ENCODE measurements at places on chromosomes 3 and 15. TPM values are rescaled to one million over a fixed set of nuclear protein-coding genes. Genes with fewer than 3 reads are reported as not detected.
A peak's percentile ranks its signal among the peaks of the same experiment; 100 is the strongest.

GRCh38 chr3:112034436-112034835, at the start of gene TMPRSS7:
Gene TMPRSS7 (plus strand): TSS chr3:112034736. CDS start chr3:112034846, 110 bp downstream.
- DNase-seq, result no peak

Gene TMEM212
- total RNA-seq, result not detected

Gene EPHB3
- total RNA-seq, result 5.0 TPM

GRCh38 chr15:45064386-45064785, 41.4 kb downstream of the SORD start:
- DNase-seq, result no peak

Gene PRSS50
- total RNA-seq, result not detected

DNA sequence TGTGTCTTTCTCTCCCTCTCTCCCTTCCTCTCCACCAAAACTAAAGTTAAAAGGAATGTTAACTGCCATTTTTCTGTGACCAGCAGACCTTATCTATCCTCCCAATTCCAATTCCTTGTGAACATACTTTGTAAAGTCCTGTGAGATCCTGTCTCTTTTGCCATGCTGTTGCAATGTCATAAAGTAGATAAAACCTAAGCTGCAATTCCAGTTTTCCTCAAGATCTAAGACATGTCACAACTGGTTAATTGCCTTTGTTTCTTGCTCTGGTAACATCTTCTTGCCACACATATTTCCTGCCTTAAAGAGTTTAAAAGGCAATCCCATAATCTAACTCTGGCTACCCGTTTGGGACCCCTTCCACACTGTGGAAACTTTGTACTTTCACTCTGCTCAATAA, 188.7 kb downstream of the PYDC2 start:
- DNase-seq, result no peak

- no peak for DNase-seq
Measured at GRCh38 chr3:150309557-150309956, 98.5 kb upstream of the TSC22D2 start.

DNA sequence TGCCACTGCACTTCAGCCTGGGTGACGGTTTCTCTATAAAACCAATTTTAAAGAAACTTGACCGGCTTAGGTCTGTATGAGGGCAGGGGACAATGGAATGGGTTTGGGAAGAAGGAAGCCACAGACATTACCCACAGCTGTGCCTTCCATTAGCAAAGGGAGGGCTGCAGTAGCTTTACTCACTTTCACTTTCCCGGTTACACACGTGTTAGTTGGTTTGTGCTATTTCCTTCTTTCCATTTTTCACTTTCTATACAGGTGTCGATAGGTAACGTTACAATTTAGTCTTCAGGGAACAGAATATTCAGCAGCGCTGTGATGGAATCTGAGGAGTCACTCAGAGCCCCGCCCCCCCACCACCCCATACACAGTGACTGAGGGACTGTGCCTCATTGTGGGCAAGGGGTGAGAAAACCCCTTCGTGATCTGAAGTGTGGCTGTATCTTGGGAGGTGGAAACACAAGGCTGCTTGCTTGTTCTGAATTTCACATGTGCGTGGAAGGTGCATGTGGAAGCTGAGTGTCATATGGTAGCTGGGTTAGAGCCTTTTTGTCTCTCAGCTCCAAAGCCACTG, 44.8 kb upstream of the RPL32 start:
- no peak for DNase-seq

Gene CDCP1
- total RNA-seq, result 0.71 TPM

Gene SYNPR
- total RNA-seq, result 6.1 TPM

- DNase-seq, result no peak
Measured at GRCh38 chr3:66106788-66107187, 68.1 kb upstream of the MAGI1 start.

DNA sequence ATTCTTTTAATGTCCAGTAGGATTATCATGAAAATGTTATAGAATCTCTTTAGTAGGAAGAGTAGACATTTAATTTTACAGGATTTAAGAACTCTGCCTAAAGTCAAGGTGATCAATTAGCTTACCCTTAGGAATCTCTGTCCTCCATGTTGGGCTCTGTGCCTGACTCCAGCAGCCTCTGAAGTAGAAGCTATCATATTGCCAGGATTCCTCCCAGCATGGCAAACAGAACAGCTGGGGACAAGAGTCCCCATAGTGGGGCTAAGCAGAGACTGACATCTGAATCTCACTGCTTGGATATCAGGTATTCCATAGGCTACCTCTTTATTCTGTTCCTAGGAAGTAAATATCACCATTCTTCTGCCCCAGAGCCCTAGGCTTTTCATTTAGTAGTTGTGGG, 1.5 kb downstream of the SLC15A2 start:
- no peak for DNase-seq

Gene SEMA3B
- total RNA-seq, result 5.4 TPM

DNA sequence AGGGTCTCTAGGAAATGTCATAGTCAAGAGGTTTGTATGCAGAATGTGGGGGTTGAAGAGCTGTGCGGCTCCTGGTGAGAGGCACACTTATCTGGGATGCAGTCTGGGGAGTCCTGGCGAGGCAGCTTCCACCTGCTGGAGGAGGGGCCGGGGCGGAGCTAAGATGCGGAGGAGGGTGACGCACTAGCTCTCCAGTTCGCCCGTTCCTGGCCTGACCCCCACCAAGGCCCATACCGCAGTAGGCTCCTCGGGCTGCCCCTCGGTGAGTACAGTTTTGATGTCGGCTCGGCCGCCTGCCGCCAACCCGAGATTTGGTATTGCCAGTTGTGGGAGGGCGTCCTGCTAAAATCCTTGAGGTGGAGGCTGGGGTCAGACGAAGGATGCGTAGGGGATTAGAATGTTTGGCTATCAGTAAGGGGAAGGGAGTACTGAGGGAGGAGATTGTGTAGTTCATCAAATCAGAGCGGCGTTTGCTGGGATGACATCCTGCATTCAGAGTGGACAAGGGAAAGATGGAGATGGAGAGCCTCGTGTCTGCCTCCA, at the start of gene SCG5:
Gene SCG5 (plus strand): TSS at position 194 of the 543 bp plus-strand sequence. CDS start 1,883 bp downstream, outside the sequence.
- peak; percentile 78 for DNase-seq

- DNase-seq, result no peak
Measured at GRCh38 chr3:161700998-161701397, 204.4 kb downstream of the OTOL1 start.

GRCh38 chr3:31701286-31701685, 168.6 kb downstream of the STT3B start:
- no peak for DNase-seq

GRCh38 chr3:176376531-176376930, 820.8 kb downstream of the TBL1XR1 start:
- no peak for DNase-seq

- peak; percentile 73 for DNase-seq
Measured at GRCh38 chr3:36380221-36381031, at the start of gene STAC. Gene STAC (plus strand): TSS chr3:36380504. CDS start chr3:36380644, 140 bp downstream.

DNA sequence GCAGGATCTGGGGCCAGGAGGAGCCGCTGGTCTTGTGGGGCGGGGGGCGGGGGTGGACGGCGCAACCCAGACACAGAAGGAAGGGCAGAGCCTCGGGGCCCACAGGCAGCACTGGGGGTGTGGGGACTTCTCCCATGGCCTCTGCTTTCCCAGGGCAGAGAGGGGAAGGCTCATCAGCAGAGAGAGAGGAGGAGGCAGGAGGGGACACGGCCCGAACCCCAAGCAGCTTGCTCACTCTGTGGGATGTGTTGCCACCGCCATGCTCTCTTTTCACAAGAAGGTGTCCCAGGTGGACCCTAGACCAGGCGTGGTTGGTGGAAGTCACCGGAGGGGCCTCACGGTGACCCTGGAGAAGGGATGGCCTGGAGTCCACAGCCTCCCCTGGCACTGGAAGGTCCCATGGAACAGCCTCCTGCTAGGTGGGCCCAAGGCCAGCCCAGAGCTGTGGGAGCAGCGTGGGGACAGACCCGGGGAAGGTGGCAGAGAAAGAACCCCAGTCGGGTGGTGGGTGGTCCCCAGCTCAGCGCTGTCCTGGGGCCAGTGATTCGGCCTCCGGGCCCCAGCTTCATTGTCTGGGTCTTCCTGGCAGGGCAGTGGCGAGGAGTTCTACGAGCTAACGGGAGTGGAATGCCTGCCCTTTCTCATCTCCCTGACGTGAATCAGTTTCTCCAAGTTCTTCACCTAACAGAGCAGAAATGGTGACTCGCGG, 46.8 kb upstream of the PCSK6 start:
- DNase-seq, result no peak

DNA sequence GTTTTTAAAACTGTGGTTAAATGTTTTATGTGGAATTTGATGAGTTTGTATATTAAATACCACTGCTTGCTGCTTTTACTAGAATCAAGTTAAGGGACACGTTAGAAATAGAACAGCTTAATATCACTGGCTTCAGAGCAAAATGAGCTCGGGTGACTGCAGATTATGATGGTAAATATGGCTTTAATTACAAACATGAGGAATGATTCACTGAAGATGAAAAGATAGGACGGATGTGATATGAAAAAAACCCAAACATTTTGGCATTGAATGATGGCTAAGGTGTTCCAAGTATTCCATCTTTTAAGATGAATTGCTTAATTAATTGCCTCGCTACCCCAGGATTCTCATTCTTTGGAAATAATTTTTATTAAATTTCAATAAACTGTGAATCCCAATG, 33.7 kb downstream of the SLC24A1 start:
- DNase-seq, result no peak

DNA sequence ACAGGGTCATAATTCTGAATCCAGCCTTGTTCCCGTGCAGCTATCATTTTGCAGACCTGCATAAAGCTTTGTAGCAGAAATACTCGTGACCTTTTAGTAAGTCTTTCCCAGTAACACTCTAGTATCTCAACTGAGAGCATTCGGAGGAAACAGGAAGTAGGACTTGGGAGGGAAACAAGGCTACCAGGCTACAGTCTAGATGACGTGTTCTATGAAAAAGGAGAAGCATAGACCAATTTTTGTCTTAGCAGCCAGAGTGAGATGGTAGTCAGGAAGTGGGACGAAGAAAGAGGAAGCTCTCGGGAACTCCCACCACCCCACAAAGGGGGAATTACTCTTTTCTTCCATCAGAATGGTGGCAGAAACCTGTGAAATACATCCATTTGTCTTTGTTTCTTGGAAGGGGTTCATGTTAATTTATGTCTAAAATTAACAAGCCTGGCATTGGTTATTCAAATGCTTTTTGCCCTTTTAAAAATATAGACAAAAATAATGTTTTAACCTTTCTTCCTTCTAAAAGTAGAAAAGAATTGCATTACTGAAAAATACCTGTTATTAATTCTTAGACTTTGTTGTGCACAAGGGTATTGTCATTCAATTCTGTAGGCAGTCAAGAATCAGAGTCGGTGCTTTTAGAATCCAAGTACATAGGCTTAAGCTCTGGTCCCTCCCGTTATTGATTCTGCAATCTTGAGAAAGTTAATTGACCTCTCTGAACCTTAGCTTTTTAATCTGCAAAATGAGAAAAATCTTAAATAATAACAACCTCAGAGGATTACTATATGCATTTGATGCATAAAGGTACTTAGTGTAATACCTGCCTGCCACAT, 1.6 kb upstream of the SUCNR1 start:
- DNase-seq, result no peak

Gene GOLGA8J
- total RNA-seq, result not detected

GRCh38 chr3:58794750-58795149, 128.2 kb upstream of the FAM3D start:
- DNase-seq, result no peak

Gene IGF2BP2
- total RNA-seq, result 118 TPM

DNA sequence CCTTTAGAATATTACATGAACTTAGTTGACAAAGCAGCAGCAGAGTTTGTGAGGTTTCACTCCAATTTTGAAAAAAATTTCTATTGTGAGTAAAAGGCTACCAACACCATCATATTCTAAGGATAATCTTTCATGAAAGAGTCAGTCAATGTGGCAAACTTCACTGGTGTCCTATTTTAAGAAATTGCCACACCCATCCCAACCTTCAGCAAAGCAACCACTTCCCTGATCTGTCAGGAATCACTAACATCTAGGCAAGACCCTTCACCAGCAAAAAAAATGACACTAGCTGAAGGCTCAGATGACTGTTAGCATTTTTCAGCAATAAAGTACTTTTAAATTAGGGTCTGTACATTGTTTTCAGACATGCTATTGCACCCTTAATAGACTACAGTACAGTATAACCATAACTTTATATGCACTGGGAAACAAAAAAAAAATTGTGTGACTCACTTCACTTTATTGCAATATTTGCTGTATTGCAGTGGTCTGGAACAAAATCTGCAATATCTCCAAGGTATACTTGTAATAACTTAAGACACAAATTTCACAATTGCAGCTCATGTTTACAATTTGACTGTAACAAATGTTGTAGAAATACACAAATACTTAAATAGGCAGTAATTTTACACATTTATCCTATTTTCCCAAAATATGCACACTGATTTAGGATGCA, 38.9 kb upstream of the ALCAM start:
- no peak for DNase-seq

- DNase-seq, result no peak
Measured at GRCh38 chr3:130728037-130728436, 18.6 kb downstream of the PIK3R4 start.

Gene APH1B
- 27.8 TPM for total RNA-seq

- DNase-seq, result no peak
Measured at GRCh38 chr3:134991003-134991402, 195.9 kb downstream of the EPHB1 start.

DNA sequence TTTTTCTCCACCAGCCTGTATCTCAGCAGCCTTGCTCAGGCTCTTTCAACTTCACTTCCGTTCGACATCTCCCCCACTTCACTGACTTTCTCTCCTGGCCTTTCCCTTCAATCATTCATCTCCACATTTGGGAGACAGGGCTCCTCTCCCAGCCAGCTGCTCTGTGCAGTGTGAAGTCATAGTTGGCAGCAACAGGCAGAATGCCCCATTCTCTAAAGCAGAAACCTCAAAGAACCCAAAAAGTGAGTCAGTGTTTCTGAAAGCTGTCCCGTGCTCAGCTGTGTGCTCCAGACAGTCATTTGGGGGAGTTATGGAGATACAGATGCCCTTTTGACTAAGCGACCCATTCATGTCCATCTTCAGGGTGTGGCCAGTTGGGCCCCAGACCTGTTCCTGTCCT, 54.3 kb downstream of the NTRK3 start:
- no peak for DNase-seq

- DNase-seq, result no peak
Measured at GRCh38 chr3:170274641-170275040, 52.4 kb downstream of the PRKCI start.

Gene KLHDC8B
- 36.3 TPM for total RNA-seq

Gene IGSF10
- total RNA-seq, result 0.05 TPM

Gene CACNA1D
- 5.0 TPM for total RNA-seq

- no peak for DNase-seq
Measured at GRCh38 chr3:157063469-157063868, 96.5 kb downstream of the CCNL1 start.

- DNase-seq, result no peak
Measured at GRCh38 chr15:101531170-101531569, 41.7 kb upstream of the PCSK6 start.
